Pancreas (tissue), 10 donors: ENCODE measurements at places on chromosomes 5 and 9. TPM values are rescaled to one million over a fixed set of nuclear protein-coding genes. Genes with fewer than 3 reads are reported as not detected.

SH2D3C gene
- 6.9 TPM for polyA plus RNA-seq

ANKDD1B gene
- polyA plus RNA-seq: 0.66 TPM

SLC4A9 gene
- polyA plus RNA-seq: 1.0 TPM

C9orf50 gene
- polyA plus RNA-seq: not detected

PCDHA10 gene
- polyA plus RNA-seq: 0.34 TPM

ZNF483 gene
- 2.0 TPM for polyA plus RNA-seq

ENTPD8 gene
- 4.7 TPM for polyA plus RNA-seq

HSPA9 gene
- polyA plus RNA-seq: 33.9 TPM

SPOCK1 gene
- 2.5 TPM for polyA plus RNA-seq

NOL6 gene
- polyA plus RNA-seq: 28.2 TPM

TICAM2 gene
- 1.4 TPM for polyA plus RNA-seq

LAMC3 gene
- 5.1 TPM for polyA plus RNA-seq
